ENCODE measurements at places on chromosomes 12 and 14. TPM values are rescaled to one million over a fixed set of nuclear protein-coding genes. Genes with fewer than 3 reads are reported as not detected.

- DNase-seq: no peak
Measured at GRCh38 chr12:128745772-128746689, 77.7 kb downstream of the SLC15A4 start.

- DNase-seq: no peak
Measured at GRCh38 chr12:42070036-42070435, 74.6 kb downstream of the GXYLT1 start.

The RND1 gene
- 4.5 TPM for total RNA-seq

The MYRFL gene
- total RNA-seq: 0.26 TPM

Data from bronchial epithelial cell (primary cell).